ENCODE measurements at places on chromosomes 1 and 21. TPM values are rescaled to one million over a fixed set of nuclear protein-coding genes. Genes with fewer than 3 reads are reported as not detected.

Gene C1orf53
- 6.8 TPM for total RNA-seq

Gene CDK18
- 15.7 TPM for total RNA-seq

Gene MTARC2
- total RNA-seq = 3.1 TPM

Gene SLAMF1
- total RNA-seq = not detected

Gene CSMD2
- total RNA-seq = 11.1 TPM

Gene ORC1
- total RNA-seq = 2.1 TPM

Gene METTL18
- total RNA-seq = 4.1 TPM

Gene ST6GALNAC3
- 1.8 TPM for total RNA-seq

- no peaks in the 10 kb centered on the region for H3K36me3 ChIP-seq
- no peak overlapping the region for H3K4me3 ChIP-seq
- H3K27ac ChIP-seq = no peak overlapping the region
- no peaks in the 10 kb centered on the region for H3K27me3 ChIP-seq
- no peaks in the 10 kb centered on the region for H3K4me1 ChIP-seq
- DNase-seq = no peak
Observed at GRCh38 chr1:78226784-78227183, 181.0 kb downstream of the GIPC2 start.

- H3K27ac ChIP-seq = no peak overlapping the region
- no peak for DNase-seq
- H3K27me3 ChIP-seq = no peaks in the 10 kb centered on the region
- no peaks in the 10 kb centered on the region for H3K36me3 ChIP-seq
Observed at GRCh38 chr1:220699044-220699443, 8.9 kb downstream of the C1orf115 start.

GRCh38 chr1:230423261-230423660 is 2.9 kb downstream of the PGBD5 start:
- no peaks in the 10 kb centered on the region for H3K36me3 ChIP-seq
- DNase-seq = no peak
- H3K4me1 ChIP-seq = no peaks in the 10 kb centered on the region
- H3K27ac ChIP-seq = no peak overlapping the region

- H3K36me3 ChIP-seq = no peaks in the 10 kb centered on the region
- H3K4me1 ChIP-seq = no peaks in the 10 kb centered on the region
- H3K4me3 ChIP-seq = no peak overlapping the region
- no peak overlapping the region for H3K27ac ChIP-seq
- H3K27me3 ChIP-seq = no peaks in the 10 kb centered on the region
Observed at GRCh38 chr1:171117085-171117484, 26.4 kb downstream of the FMO3 start.

GRCh38 chr21:42492201-42492600 is 3.8 kb downstream of the RSPH1 start:
- H3K36me3 ChIP-seq = no peaks in the 10 kb centered on the region
- no peak overlapping the region for H3K27ac ChIP-seq
- no peaks in the 10 kb centered on the region for H3K27me3 ChIP-seq
- peaks cover 5% of the 10 kb centered on the region for H3K4me1 ChIP-seq
- DNase-seq = no peak
- no peak overlapping the region for H3K4me3 ChIP-seq

DNA sequence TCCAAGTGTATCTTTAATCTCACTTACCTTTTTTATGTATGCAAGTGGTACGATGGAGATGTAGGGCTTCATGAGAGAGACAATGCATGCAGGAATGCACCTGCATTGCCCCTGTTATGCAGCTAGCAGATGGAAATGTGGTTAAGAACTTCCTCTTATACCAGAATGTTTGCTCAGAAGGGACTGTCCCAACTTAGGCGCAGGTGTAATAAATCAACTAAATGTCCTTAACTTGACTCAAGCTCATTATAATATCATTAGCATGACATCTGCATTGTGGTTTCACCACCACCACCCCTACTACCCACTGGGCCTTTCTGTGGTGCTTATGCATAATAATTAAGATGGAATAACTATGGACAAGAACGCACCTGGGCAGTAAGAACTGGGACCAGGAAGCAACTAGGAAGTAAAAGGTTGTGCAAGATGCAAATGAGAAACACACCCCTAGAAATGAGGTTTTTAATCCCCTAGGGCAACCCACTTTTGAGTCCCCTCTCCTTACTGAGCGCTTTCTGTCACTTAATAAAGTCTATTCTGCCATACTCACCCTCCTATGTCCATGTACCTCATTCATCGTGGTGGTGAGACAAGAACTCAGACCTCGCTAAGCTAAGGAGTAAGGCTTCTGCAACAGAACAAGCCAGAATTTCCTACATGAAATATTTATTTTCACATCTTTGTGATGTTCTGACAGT is 1103.3 kb upstream of the B3GALT2 start:
- H3K27me3 ChIP-seq = no peaks in the 10 kb centered on the region
- H3K4me3 ChIP-seq = no peak overlapping the region
- H3K36me3 ChIP-seq = no peaks in the 10 kb centered on the region
- no peaks in the 10 kb centered on the region for H3K4me1 ChIP-seq
- H3K27ac ChIP-seq = no peak overlapping the region

DNA sequence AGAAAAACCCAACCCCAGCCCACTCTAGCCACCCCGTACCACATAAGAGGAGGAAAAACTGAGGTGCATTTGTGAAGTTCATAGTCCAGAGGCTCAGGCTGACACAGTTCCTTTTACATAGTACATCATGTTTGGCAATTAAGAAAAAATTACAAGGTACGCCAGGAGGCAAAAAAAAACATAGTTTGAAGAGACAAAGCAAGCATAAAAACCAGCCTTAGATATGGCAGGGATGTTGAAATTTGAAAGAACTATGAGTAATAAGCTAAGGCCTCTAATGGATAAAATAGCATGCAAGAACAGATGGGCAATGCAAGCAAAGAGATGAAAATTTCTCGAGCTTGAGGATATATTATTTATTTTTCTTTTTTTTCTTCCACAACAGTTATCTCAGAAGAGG is 31.9 kb downstream of the MIXL1 start:
- no peak overlapping the region for H3K27ac ChIP-seq
- H3K27me3 ChIP-seq = no peaks in the 10 kb centered on the region
- H3K4me3 ChIP-seq = no peak overlapping the region
- H3K4me1 ChIP-seq = no peaks in the 10 kb centered on the region

GRCh38 chr1:107593501-107594209 is 371.3 kb downstream of the VAV3 start:
- no peak overlapping the region for H3K4me3 ChIP-seq
- no peaks in the 10 kb centered on the region for H3K4me1 ChIP-seq
- no peaks in the 10 kb centered on the region for H3K27me3 ChIP-seq
- DNase-seq = no peak
- no peaks in the 10 kb centered on the region for H3K36me3 ChIP-seq

- peaks cover 28% of the 10 kb centered on the region for H3K27me3 ChIP-seq
Observed at GRCh38 chr1:25647863-25648262, 31.3 kb downstream of the MAN1C1 start.

DNA sequence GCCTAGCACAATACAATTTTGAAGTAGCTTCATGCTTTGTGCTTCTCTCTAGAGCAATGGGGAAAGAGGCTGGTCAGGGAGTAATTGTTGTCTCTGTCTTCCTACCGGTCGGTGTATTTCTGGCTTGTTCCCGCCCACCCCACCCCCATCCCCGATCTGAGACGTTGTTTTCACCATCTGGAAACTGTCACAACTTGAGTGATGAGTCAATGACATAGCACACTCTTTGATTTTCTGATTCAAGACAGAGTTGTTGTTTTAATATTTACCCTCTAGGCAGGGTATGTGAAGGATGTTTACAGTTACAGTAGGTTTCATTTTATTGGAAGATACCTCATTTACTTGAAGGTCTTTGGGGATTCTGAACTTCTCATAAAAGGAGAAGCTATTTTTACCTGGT is 7.0 kb downstream of the IL12RB2 start:
- DNase-seq = no peak
- H3K27me3 ChIP-seq = no peaks in the 10 kb centered on the region
- H3K36me3 ChIP-seq = no peaks in the 10 kb centered on the region
- no peak overlapping the region for H3K4me3 ChIP-seq
- no peaks in the 10 kb centered on the region for H3K4me1 ChIP-seq
- H3K27ac ChIP-seq = no peak overlapping the region

DNA sequence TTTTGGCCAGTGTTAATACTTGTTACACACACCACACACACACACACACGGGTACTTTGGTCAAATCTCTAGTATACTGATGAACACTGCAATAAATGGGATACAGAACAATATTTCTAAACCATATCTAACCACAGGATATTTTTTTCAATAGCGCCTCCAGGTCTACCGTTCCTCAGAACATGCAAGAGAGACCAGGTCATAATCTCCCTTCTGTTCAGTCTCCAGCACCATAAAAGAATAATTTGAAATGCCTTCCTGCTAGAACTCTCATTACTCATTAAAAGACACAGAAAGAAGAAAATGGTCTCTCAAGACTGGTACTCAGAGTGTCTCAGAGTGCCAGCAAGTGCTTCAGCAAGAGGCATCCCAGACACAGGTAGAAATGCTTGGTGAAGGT is 11.5 kb upstream of the SLC44A3 start:
- H3K36me3 ChIP-seq = no peaks in the 10 kb centered on the region
- peaks cover 9% of the 10 kb centered on the region for H3K4me1 ChIP-seq
- H3K4me3 ChIP-seq = no peak overlapping the region
- H3K27ac ChIP-seq = no peak overlapping the region
- H3K27me3 ChIP-seq = peaks cover 3% of the 10 kb centered on the region

DNA sequence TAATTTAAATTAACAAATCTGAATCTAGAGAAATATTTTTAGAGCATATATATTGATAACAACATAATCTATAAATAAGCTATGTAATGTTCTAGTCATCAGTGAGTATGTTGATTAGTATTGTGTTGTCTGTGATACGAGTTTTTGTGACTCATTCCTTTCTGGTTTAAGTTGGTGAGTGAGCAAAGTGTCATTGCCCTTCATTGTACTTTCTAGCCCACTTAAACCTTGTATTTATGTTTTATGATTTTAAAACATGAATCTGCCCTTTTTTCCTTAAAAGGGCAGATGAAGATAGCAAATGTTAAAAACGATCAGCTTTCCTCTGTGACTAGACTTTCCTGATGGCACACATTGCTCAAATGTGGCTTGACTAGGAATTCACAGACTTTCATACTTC is 38.5 kb downstream of the MACO1 start:
- no peaks in the 10 kb centered on the region for H3K4me1 ChIP-seq
- H3K36me3 ChIP-seq = no peaks in the 10 kb centered on the region
- no peak overlapping the region for H3K4me3 ChIP-seq
- H3K27ac ChIP-seq = peak overlapping the region; percentile 64

GRCh38 chr1:25342846-25343245 is 4.7 kb downstream of the TMEM50A start:
- no peak overlapping the region for H3K4me3 ChIP-seq
- no peak for DNase-seq
- no peak overlapping the region for H3K27ac ChIP-seq
- H3K4me1 ChIP-seq = peaks cover 8% of the 10 kb centered on the region
- no peaks in the 10 kb centered on the region for H3K36me3 ChIP-seq
- H3K27me3 ChIP-seq = no peaks in the 10 kb centered on the region

- H3K36me3 ChIP-seq = no peaks in the 10 kb centered on the region
- H3K27ac ChIP-seq = no peak overlapping the region
- no peaks in the 10 kb centered on the region for H3K27me3 ChIP-seq
- DNase-seq = peak; percentile 18
- no peaks in the 10 kb centered on the region for H3K4me1 ChIP-seq
Observed at GRCh38 chr1:90579212-90579802, 137.8 kb downstream of the BARHL2 start.

GRCh38 chr1:38758820-38759219 is 100.8 kb downstream of the RRAGC start:
- peaks cover 9% of the 10 kb centered on the region for H3K27me3 ChIP-seq
- H3K36me3 ChIP-seq = no peaks in the 10 kb centered on the region

DNA sequence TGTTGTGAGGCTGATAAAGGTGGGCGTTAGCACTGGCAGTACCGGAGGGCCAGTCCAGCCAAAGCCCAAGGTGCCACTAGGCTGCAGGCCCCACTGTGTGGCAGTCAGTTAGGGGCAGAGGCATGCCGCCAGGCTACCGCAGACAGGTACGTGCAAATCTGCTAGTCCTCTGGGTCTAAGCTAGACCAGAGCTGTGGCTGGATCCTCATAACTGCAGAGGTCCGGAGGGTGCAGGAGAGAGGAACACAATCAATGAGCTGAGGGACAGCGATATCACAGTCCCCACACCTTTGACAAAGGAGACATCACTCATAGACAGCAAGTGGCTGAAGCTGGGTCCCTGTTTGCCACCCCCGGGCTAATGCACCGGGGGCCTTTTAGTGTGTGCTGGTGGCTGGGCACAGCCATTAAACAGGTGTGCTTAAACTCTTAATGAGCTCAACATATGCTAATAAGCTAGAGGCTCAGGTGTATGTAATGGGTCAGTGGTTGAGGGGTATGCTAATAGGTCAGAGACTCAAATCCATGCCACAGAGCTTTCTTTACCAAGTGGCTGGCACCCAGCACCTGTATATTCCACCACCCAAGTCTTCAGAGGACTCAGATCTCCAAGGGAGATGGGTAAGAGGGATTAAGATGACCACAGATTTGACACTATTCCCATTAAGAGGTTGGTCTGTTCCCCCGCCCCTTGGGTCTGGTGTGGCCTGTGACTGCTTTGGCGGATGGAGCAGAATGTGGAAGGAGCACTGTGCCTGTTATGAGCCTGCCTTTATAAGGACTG is 82.0 kb downstream of the GLIS1 start:
- peaks cover 33% of the 10 kb centered on the region for H3K4me1 ChIP-seq
- peak overlapping the region; percentile 41 for H3K27ac ChIP-seq
- peak overlapping the region; percentile 19 for H3K4me3 ChIP-seq
- H3K36me3 ChIP-seq = no peaks in the 10 kb centered on the region
- no peaks in the 10 kb centered on the region for H3K27me3 ChIP-seq

All from astrocyte (in vitro differentiated cells and primary cell).